NCI-H1417 treated with DMSO at 0.1 percent for 48 hours (cell line): ENCODE measurements at places on chromosomes 11 and 22.

DNA sequence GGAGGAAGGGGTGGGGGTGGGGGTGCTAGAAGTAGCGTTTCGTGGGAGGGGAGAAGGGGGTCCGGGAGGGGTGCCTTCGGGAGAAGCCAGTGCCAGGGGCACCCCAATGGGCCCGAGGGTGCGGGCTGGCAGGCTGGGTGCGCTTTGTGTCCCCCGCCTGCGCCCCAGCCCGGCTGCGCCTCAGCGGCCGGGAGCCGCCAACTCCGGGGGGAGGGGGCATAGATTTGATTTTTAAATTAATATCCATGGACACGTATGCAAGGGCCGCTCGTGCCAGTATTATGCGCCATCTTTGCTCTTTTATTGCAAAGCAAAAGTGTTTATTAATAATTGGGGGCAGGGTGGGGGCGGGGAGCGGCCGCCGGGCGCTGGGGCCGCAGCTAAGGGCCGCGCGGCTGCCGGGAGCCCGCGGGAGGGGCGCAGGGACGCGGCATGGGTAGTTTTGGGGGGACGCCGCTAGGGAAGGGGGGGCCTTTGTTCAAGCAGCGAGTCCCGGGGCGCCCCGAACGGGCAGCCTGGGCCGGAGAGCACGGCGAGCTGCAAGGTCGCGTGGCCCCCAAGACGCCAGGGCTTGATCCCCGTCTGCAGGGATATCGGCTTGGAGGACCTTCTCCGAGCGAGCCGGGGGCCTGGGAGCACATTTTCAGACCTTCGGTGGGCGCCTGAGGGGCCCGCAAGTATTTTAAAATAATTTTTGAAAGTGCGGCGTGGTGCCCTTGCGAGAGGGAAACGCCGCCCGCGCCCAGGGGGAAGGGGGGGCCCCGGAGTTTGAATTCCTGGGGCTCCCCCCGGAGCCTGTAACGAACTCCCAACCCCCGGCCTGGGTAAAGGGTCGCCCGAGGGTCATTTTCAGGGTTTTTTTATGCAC is 959 bp downstream of the CCND1 start:
- DNase-seq: no peak

DNA sequence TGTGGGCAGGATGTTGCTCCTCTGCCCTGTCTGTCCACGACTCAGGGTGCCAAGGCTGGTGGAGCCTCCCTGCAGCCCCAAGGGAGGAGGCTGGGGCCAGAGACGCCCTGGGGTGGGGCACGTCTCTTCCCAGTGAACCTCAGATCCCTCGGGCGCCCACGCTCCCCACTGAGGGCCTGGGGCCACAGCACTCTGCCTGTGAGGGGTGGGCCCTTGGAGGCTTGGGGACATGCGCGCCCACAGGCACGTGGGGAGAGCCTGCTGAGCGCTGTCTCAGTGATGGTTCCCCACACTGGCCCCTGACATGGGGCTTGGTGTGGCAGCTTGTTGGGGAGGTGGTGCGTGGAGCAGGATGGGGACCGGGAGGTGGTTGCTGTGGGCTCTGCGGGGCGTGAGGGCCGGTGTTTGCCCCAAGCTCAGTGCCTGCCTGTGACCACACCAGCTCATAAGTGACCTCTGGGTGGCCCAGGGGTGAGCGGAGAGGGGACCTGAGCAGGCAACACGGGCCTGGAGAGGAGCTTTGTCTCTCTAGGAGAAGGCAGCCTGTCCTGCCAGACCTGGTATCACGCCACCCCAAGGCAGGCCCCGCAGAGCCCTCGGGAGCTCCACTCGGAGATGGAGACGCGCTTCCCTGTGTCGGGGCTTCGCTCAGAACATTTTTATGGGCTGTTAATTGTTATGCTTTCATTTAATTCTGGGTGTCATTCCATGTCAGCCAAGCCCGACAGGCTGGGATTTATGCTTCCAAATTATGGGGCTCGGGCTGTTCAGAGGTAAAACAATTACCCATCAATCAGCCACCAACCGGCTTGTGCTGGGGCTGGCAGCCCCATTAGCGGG is 27.4 kb upstream of the CCDC188 start:
- DNase-seq: no peak

DNA sequence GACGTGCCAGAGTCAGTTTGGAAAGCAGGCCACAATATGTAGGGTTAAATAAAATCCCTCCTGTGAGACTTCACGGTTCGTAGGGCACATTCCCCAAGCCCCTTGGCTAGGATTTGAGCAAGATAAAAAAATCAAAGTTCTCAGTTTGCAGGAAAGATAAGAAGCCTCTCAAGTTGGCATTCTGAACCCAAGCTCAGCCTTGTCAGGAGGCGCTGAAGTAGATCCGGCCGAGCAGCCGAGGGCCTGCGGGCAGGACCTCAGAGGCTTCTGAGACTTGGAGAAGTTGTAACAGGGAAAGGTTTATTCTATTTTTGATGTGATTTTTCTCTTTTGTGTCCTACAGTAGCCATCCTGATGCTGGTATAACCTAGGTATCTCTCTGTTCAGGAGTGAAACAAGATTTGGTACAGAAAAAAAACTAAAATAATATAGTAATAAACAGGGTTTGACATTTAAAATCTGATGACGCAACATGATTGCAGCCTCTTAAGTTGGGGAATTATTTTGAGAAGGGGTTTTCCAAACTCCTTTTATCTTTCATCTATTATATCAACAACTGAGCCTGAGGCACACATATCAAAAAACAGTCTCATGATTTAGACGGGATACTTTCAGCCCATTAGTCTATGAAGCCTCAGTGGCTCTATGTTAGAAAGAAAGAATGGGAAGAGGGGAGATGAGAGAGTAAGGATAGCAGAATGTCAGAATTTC is 10.1 kb downstream of the PATE2 start:
- no peak for DNase-seq

GRCh38 chr11:125517116-125517770 is 21.2 kb upstream of the FEZ1 start:
- peak; percentile 29 for DNase-seq

DNA sequence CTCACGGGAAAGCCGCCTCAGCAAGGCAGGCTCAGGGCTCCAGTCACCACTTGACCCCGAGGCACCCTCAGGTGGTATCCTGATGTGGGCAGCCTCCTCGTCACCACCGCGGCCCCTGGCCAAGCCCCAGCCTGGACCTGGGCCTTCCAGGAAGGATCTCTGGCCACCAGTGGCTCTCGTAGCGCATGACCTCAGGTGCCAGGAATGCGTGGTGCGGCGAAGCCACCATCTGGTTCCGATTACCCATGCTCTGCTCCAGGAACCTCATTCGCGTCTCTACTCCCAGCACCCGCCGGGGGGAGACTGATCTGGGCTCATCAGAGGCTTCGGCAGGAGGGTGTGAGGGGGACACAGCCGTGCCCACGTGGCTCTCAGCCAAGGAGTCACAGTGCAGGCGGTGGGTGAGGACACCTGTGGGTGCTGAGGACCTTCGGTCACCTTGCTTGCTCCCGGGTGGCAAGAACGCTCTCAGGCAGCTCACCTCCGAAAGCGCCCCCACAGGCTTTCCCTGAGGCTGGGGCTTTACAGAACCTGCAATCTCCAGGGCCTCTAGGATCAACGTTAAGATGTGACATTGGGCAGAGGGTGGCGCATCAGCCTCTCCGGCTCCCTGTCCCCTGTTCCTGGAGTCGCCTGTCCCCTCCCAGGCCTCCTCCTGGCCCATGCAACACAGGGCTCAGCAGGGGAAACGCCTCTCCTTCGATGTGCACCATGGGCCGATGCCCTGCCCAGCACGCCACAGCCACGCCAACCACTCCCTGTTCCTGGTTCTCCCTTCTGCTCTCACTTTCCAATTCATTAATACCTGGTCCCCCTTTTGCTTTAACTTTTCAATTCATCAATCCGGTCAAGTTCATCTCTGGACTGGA is 39.0 kb downstream of the TBX1 start:
- DNase-seq: no peak

DNA sequence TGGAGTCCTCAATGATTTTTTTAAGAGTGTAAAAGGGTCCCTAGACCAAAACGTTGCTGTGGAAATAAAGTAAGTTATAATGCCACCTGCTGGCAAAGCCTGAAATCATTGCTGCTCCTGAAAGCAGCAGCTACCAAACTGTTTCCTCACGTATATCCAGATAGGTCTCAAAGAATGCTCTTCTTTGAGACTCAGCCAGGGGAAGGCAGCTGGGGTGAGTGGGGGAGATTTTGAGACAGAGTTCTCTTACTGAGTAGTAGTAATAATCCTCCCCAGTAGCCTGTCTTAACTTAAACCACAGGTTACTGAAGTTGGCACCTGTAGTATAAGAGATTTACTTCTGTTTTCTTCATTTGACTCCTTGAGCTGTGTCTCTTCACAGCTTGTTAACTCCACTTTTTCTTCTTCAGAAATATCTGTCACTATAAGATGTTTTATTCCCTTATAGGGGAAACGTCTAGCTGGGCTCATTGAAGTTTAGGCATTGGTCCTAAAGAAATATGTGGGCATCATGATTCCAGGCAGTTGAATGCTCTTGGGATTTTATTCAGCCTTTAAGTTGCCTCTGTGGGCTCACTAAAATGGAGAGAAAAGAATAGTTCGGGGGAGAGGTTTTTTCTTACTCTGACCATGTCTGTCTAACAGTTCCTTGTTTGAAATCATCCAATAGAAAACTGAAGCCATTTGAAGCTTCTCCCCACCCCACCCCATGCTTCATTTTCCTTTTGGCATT is 77.9 kb downstream of the BTBD10 start:
- DNase-seq: no peak

DNA sequence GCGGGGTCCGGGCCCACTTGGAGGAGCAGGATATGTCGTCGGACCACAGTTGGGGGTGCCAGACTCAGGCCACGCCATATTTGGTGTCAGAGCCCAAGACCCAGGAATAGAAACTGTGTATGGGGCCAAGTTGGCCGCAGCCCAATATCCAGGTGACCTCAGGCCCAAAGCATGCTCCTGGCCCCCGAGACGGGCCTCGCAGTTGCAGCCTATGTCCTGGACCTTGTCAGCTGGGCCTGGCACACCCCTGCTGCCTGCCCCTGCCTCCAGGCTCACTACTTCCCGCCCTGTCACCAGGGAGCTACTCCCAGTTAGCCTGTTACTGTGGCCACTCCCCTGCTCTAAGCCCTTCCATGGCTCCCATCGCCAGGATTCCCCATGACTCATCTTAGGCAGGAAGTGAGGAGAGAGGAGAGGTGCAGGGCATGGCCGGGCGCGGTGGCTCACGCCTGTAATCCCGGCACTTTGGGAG is 23.1 kb downstream of the A4GALT start:
- no peak for DNase-seq

GRCh38 chr22:19565382-19566278 is 41.4 kb upstream of the CLDN5 start:
- DNase-seq: no peak

DNA sequence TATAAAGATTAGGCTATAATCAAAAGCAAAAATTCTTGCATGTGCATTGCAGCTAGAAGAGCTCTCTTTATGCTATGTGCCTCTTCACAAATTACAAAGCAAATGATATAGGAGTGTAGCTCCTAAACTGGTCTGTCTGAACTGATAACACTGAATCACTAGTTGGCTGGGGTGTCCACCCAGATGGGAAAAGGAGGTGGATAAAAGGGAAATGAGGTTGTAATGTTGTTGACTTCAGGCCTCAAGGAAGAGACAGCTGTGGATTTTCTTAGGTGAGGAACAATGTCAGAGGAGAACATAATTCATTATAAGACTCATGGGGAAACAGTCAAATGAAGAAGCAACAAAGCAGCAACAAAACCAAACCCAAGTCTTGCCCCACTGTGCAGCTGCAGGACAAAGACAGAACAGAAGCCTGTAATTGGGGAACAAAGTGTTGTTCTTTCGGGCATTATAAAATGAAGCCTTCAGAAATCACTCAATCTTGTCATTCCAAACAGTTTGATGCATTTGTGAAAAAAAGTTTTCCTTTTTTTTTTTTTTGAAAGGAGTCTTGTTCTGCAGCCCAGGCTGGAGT is 130.1 kb upstream of the DDI1 start:
- no peak for DNase-seq

DNA sequence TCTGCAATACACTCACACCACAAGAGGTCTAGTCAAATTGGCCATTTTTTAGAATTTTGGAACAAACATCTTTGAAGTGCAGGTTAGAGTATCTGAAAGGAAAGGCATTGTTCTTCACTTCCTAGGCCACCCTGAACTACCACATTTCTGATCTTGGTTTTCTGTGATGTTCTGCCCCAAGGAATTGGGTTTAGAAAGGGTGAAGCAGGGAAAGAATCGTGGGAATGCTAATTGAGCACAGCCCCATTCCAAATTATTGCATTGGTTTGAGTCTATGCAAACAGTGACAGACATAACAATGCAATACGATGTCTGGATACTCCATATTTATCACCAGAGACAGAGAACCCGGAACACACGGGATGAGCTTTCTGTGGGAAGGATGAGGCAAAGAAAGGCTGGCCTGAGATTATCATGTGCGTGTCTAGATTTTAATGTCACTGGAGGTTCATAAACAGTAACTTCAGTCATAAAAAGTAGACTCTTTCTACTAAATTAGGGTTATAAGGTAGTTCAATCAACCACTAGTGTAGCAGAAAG is 195.3 kb upstream of the BLID start:
- DNase-seq: no peak

DNA sequence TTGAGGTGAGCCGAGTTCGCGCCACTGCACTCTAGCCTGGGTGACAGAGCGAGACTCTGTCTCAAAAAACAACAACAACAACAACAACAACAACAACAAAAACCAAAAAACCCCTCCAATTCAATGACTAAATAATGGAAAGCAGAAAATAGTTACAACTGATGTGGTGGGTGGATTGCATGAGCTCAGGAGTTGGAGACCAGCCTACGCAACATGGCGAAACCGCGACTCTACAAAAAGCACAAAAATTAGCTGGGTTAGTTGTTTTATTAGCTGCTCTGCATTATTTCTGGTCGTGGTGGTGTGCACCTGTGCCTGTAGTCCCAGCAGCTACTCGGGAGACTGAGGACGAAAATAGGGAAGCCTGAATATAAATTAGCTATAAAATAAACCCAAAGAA is 2.6 kb upstream of the PATL1 start:
- no peak for DNase-seq

DNA sequence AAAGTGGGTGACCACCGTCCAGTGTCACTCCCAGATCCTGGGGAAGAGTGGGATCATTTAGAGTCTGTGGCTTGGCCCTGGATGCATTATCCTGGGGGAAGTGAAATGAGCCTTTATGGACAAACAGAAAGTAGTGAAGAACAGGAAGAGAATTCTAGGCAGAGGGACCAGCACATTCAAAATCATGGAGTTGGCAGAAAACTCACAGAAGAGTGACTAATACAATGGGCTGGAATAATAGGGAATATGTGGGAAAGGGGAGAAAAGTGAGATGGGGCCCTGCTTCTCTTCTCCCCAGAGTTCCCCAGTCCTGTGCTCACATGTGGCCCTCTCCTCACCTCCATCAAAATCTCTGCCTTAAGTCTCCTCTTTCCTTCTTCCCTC is 84.3 kb downstream of the CCDC81 start:
- no peak for DNase-seq

GRCh38 chr11:63290285-63290684 is 46.9 kb upstream of the SLC22A25 start:
- DNase-seq: no peak

GRCh38 chr11:44033411-44033850 is 14.3 kb upstream of the ACCSL start:
- no peak for DNase-seq

GRCh38 chr22:17443405-17444203 is 74.3 kb downstream of the CECR2 start:
- no peak for DNase-seq
